T-helper 2 cell treated with Interferon-gamma antibody and Interleukin-4, amounts not matched to agents 5 μg/mL and 100 μg/mL, for 36 hours (primary cell): ENCODE measurements at places on chromosomes 3 and 15.

DNA sequence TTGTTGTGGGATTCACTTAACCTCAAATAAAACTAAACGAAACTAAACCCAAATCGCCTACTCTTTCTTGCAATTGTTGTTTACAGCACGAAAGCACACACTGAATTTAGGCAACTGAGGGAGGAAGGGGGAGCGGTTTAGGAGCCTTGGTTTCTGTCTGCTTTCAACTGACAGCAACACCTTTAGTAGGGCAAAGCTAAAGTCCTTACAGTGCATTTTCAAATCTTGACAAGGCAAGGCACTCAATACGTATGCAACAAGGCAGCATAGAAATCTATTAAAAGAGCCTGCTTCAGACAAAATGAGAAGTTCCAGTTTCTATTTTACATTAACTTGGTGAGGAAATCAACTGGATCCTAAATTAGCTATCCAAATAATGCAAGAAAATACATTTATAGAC, 174.6 kb downstream of the CHST2 start:
- peak; percentile 9 for DNase-seq
- peak overlapping the region; percentile 56 for H3K27ac ChIP-seq
- H3K36me3 ChIP-seq: peaks cover 2% of the 10 kb centered on the region
- no peaks in the 10 kb centered on the region for H3K27me3 ChIP-seq
- peaks cover 40% of the 10 kb centered on the region for H3K4me1 ChIP-seq

GRCh38 chr3:32492684-32493436, 9.8 kb downstream of the CMTM6 start:
- no peak for DNase-seq
- H3K4me3 ChIP-seq: no peak overlapping the region
- no peak overlapping the region for H3K27ac ChIP-seq
- peaks cover 11% of the 10 kb centered on the region for H3K4me1 ChIP-seq
- no peaks in the 10 kb centered on the region for H3K27me3 ChIP-seq
- H3K36me3 ChIP-seq: peaks cover 24% of the 10 kb centered on the region

GRCh38 chr3:55169161-55169560, 241.3 kb upstream of the LRTM1 start:
- no peaks in the 10 kb centered on the region for H3K4me1 ChIP-seq
- no peaks in the 10 kb centered on the region for H3K36me3 ChIP-seq
- no peak for DNase-seq
- no peak overlapping the region for H3K27ac ChIP-seq
- H3K27me3 ChIP-seq: no peaks in the 10 kb centered on the region

GRCh38 chr3:132641837-132642538, 17.6 kb downstream of the ACAD11 start:
- peaks cover 3% of the 10 kb centered on the region for H3K4me1 ChIP-seq
- no peak for DNase-seq
- no peaks in the 10 kb centered on the region for H3K27me3 ChIP-seq
- peaks cover 6% of the 10 kb centered on the region for H3K36me3 ChIP-seq

DNA sequence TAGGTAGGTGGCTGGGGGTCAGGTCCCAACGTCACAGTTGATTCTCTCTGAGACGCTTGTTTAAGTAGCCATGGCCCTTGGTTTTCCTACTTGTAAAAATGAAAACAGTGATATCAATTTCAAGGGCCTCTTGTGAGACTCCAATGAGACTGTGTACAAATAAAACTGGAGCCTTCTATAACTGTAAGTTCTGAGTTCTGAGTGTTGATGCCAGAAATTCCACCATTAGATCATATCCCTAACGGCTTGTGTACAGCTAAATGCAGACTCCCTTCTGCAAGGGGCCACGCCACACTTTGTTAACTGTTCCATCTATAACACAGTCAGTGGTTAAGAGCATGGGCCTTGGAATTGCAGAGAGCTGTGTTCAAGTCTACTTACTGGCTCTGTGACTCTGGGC, 267.3 kb downstream of the TLE3 start:
- H3K27me3 ChIP-seq: peaks cover 17% of the 10 kb centered on the region
- DNase-seq: no peak
- H3K4me1 ChIP-seq: peaks cover 3% of the 10 kb centered on the region
- no peak overlapping the region for H3K27ac ChIP-seq
- H3K36me3 ChIP-seq: no peaks in the 10 kb centered on the region
- no peak overlapping the region for H3K4me3 ChIP-seq

DNA sequence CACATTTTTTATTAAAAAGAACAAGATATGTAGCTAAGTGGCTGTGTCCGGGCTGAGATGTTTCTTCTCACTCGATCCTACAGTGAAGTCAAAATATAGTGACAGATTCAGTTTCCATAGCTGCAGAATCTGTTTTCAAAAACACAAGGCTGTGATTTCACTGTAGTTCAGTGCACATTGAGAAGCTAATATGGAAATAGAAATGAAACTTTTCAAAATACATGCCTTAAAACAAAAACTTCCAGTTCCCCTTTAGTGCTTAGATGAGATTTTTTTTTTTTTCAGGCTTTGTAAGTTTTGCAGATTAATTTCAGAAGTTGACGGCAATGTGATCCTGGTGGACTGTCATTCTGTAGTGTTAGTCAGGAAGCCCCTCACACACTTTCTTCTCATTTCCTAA, 23.8 kb upstream of the TRAK1 start:
- DNase-seq: no peak
- no peak overlapping the region for H3K4me3 ChIP-seq
- no peaks in the 10 kb centered on the region for H3K36me3 ChIP-seq
- H3K27ac ChIP-seq: no peak overlapping the region

- peaks cover 2% of the 10 kb centered on the region for H3K27me3 ChIP-seq
- H3K27ac ChIP-seq: no peak overlapping the region
- no peaks in the 10 kb centered on the region for H3K36me3 ChIP-seq
- peaks cover 22% of the 10 kb centered on the region for H3K4me1 ChIP-seq
- no peak overlapping the region for H3K4me3 ChIP-seq
Measured at GRCh38 chr3:127762077-127762786, 60.1 kb downstream of the MGLL start.

GRCh38 chr15:48925714-48926223, 38.0 kb downstream of the SHC4 start:
- DNase-seq: peak; percentile 69
- H3K27me3 ChIP-seq: no peaks in the 10 kb centered on the region
- H3K36me3 ChIP-seq: no peaks in the 10 kb centered on the region
- H3K4me3 ChIP-seq: peak overlapping the region; percentile 10

DNA sequence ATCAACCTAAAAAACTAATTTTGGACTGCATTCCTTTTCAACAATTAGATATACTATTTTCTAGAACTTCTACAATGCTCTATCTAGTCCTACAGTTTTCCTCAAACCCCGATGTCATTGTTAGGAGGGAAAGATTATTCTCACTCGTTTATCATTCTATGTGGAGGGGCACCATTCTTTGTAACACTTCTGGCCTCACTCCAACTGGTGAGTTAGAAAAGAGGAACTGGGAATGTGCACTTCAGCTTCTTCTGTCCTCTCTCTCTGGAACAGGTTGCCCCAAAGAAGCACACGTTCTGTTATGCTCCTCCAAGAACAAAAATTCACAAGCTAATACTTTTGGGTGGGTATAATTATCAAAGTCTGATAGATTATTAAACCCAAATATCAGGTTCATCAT, 137.9 kb downstream of the UACA start:
- H3K36me3 ChIP-seq: no peaks in the 10 kb centered on the region
- no peak overlapping the region for H3K4me3 ChIP-seq
- no peak for DNase-seq

GRCh38 chr3:151377768-151378385, 6.7 kb downstream of the P2RY12 start:
- DNase-seq: no peak
- H3K36me3 ChIP-seq: no peaks in the 10 kb centered on the region
- no peaks in the 10 kb centered on the region for H3K27me3 ChIP-seq
- H3K27ac ChIP-seq: no peak overlapping the region

DNA sequence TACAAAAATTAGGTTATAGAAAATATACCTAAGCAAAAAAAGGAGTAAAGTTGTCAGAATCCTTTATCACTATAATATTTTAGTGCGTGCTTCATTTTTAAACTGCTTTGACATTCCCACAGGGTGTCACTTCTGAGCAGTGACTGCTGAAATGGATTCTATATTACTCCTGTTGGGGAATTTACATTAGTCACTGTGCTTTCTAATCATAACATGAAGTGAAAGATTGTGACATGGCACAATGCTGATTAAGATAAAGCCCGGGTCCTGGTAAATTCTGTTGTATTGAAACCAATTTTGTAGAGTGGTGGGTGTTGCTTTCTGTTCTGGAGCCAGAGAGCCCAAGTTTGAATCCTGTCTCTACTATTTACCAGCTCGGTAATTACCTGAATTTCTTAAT, 36.4 kb upstream of the EHHADH start:
- H3K27ac ChIP-seq: no peak overlapping the region
- H3K4me1 ChIP-seq: peaks cover 2% of the 10 kb centered on the region
- H3K4me3 ChIP-seq: no peak overlapping the region
- DNase-seq: peak; percentile 24
- peaks cover 6% of the 10 kb centered on the region for H3K36me3 ChIP-seq
